Left kidney (tissue), 8 donors: ENCODE measurements at places on chromosomes 2 and 18.

DNA sequence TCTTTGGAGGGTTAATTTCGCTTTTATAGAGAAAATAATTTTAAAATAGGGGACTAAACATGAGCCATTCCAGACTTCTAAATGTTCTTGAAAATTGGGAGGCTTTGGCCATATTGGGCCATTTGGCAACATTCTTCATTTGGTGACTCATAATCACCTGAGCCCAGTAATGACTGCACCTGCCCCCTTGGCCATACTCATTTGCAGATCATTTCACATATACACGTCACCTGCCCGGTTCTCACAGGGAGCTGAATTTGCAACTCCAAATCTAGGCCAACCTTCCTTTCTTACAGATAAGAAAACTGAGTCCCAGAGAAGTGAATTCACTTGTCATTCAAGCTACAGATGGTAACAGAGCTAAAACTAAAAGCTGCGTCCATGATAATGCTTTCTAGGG, 289.7 kb downstream of the EPHA4 start:
- DNase-seq = no peak

DNA sequence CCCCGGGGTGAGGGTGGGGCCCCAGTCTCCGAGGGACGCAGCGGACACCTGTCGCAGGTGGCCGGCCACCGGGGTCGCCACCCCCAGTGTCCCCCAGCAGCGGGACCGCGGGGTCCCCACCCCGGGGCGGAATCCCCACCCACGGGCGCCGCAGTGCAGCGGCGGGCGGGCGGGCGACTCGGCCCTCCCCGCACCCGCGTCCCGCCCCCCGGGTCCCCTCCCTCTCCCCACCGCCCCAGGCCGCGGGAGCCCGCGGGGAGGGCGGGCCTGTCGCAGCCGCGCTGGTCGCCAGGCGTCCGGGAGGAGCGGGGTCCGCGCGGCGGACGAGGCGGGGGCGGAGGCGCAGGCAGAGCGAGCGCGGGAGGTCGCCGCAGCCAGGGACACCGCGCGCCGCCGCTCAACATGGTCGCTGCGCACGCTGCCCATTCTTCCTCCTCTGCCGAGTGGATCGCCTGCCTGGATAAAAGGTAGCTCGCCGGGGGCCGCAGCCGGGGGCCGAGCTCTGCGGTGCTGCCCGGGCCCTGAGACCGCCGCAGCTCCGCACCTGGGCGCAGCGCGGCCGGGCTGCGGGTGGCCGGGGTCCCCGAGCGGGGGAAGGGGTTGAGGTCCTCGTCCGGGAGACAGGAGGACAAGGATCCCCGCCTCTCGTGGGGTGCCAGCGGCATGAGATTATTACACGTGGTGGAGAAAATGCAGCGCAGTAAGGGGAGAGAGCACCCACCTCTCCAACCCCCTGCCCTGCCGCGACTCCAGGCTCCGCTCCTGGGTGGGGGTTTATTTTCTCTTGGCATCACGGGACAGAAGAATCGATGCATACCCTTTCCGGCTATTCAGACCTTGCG, at the start of gene RAPGEF4:
TSS of gene RAPGEF4 (plus strand) at position 264 of the 842 bp plus-strand sequence. CDS start at position 403, 139 bp downstream.
- peak; percentile 10 for DNase-seq

- DNase-seq = no peak
Measured at GRCh38 chr18:74456349-74457042, 612 bp downstream of the DIPK1C start.

GRCh38 chr2:216635171-216635570, 2.0 kb downstream of the IGFBP2 start:
- no peak for DNase-seq

- no peak for DNase-seq
Measured at GRCh38 chr2:44535376-44535775, 173.6 kb downstream of the CAMKMT start.

DNA sequence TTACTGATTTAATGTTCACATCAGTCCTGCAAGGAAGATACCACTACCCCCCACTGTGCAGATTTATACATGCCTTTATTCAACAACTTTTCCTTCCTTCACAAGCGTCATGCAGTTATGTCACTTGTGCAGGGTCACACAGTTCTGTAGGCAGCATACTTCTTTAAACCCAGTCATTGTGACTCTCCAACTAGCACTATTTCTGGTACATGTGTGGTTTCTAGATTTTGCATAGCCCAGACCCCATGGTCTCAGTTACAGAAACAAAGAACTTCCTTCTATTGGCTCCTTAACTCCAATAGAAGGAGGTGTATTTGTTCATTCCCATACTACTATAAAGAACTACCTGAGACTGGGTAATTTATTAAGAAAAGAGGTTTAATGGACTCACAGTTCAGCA, 333.1 kb downstream of the ZNF516 start:
- DNase-seq = no peak

GRCh38 chr2:30206461-30207430, 24.6 kb upstream of the LBH start:
- no peak for DNase-seq

DNA sequence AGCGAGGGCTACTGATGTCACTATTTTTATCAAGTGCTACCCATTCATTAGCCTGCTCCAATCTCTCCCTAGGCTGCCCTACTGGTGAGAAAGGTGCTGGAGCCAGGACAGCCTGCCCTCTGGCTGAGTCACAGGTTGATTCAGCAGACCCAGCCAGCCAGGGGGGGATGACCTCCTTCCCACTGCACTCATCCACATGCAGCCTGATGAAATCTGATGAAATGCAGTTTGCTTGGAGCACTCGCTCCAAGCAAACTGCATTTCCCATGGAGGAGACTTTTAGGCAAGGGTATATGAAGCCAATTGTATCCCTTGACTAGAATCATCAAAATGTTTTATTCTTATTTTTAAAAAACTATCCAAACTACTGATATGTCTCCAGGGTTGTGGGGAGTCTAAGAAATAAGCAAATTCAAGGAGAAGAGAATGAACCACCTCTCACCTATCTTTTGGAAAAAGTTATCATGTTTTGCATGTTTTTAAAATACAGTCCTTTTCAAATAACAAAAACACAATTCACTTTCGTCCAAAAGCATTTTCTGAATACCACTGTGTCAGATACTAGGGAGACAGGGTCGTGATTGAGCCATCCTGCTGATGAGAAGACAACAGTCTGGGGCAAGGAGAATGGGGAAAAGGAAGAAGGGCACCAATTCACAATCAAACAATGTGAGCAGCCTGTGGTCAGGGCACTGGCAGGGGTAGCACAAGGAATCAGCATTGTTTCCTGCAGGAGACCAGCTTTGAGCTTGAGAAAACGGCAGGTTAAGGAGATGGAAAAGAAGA, 128.3 kb downstream of the AFF3 start:
- no peak for DNase-seq

DNA sequence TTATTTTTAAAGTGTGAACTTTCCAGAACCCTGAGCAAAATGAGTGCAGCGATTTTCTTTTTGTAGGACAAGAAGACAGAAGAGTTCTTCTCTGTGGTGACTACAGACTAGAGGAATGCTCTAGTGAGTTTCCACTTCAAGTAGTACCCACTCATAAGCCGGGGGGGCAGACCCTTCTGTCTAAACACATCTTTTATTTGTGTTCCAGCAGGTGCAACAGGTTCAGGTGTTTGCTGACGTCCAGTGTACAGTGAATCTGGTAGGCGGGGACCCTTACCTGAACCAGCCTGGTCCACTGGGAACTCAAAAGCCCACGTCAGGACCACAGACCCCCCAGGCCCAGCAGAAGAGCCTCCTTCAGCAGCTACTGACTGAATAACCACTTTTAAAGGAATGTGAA, 25.2 kb downstream of the PTRHD1 start:
- no peak for DNase-seq
